ENCODE measurements at places on chromosomes 1 and 21.

DNA sequence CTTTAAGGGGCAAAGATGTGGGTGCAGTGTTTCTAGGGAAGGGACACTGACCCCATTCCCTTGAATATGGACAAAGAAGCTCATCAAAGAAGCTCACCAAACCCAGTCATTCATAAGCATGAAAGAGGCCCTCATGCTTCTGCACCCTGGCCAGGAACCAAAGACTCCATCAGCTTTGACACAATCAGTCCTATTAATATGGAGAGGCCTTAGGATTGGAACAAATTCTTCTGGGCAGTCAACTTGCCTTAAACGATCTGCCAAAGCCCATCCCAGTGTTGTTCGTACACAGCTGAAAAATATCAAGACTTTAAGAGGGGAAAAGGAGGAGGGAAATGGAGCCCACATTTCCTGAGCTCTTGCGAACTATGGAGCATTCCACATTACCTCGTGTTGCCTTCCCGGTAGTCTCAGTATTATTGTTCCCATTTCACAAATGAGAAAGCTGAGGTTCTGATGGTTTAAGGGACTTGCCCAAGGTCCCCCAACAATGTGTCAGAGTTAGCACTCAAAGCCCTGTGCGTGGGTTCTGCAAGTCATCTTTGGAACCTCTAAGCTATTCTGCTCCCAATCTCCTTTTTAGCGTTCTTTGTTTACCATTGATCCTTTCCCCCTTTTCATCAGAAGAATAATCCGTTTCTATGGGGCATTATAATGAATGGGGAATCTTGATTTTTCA is 161.9 kb downstream of the ZBTB18 start:
- DNase-seq, result no peak

GRCh38 chr1:110475362-110476027 is 24.5 kb downstream of the PROK1 start:
- no peak for DNase-seq

- DNase-seq, result no peak
Observed at GRCh38 chr1:228337711-228338520, 68.7 kb downstream of the TRIM11 start.

- DNase-seq, result no peak
Observed at GRCh38 chr21:44392916-44393315, 39.5 kb downstream of the TRPM2 start.

DNA sequence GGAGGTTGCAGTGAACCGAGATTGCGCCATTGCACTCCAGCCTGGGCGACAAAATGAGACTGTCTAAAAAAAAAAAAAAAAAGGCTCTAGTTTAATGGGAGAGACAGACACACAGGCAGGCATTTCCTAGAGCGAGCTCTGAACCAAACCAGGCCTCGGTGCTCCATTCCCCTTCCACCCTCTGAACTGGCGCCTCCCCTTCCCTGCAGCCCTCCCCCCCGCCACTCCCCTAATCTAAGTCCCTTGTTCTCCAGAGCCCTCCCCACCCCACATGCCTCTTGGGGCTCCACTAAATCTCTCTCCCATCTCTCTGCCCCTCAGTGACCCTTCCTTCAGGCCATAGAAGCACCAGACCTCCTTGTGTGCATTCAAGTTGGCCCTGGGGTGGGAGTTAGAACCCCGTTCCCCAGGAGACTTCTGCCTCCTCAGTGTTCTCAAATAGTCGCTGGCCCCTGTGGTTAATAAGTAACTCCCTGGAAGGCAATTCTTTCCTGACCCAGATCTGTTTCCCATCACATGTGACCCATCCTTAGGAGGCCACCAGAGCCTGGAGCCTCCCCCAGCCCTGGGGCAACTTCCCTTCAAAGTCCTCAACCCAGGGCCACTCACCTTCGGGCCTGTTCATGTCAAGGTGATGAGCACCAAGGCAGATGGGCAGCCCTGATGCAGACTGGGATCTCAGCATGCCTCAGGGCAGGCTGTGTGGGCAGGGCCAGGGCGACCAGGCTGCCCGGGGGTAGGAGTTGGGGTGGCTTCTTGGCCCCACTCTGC is 42.6 kb upstream of the EPB41 start:
- no peak for DNase-seq

DNA sequence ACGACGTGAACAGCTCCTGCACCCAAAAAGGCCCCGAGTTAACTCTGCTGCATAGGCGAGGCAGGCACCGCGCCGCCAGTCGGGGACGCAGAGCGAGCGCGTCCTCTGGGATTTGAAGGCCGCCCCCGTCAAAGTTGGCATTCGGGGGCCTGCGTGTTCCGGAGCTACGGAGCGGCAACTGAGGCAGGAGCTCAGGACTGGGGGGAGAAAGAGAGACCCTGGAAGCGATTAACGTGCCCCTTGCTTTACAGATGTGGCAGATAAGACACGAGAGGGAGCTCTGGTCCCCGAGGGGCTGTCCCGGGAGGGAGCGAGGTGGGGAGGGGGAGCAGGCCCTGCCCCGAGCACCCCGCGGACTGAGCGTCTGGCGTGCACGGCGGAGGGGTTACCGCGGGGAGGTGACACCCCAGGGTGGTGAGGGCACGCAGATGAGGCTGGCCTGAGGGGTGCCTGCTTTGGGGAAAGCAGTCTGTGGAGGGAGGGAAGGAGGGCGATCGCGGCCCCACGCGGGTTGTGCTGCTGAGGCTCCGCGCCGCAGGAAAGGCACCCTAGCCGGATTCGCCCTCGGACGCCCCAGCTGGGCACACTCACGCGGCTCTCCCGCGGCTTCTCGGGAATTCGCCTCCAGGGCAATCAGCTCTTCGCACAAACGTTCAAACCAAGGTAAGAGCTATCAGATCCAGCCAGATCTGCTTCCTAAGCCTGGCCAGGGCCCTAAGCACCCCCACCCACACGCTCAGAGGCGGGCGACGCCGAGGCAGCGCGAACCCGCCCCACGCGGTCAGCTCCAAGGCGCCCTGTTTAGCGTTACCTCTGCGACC is 26.5 kb downstream of the ACTA1 start:
- DNase-seq, result no peak

GRCh38 chr21:36073181-36073580 is 3.4 kb downstream of the CBR1 start:
- DNase-seq, result no peak

GRCh38 chr1:175555266-175555665 is 188.1 kb downstream of the TNR start:
- no peak for DNase-seq

DNA sequence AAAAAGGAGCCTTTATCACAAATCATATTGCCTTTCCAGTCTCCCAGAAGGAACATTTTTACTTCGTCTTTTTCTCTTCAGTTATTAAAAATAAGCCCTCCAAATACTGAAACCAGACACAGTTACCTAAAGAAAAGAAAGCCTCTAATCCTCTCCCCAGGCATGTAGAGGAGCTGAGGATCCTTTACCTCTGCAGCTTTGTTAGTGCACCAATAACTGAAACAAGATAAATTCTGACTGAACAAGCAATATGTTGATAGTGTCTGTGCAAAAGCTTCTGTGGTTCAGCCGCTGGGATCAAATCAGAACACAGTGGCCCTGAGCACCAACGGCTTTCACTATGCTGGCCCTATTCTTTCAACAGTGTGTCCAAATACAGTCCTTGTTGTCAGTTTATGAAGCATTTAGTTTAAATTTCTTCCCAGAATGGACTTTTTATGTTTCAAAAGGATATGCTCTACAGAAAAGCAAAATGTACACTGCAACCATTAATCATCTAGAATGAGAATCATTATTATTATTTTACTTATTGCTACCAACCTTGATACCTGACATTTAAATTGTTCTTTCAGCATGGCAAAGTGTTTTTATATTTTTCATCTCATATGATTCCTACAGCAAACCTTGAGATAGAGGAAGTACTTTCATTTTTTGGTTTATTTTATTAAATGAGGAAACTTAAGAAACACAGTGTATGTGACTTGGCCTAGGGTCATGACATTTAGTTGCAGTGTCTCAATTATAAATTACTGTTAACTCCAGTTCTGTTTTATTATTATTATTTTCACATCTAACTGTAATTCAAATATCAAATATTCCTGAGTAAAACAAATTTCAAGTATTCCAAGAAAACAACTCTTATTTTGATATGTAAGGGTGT is 217.9 kb downstream of the NEGR1 start:
- DNase-seq, result no peak

GRCh38 chr1:86258101-86258500 is 101.5 kb upstream of the COL24A1 start:
- DNase-seq, result no peak

DNA sequence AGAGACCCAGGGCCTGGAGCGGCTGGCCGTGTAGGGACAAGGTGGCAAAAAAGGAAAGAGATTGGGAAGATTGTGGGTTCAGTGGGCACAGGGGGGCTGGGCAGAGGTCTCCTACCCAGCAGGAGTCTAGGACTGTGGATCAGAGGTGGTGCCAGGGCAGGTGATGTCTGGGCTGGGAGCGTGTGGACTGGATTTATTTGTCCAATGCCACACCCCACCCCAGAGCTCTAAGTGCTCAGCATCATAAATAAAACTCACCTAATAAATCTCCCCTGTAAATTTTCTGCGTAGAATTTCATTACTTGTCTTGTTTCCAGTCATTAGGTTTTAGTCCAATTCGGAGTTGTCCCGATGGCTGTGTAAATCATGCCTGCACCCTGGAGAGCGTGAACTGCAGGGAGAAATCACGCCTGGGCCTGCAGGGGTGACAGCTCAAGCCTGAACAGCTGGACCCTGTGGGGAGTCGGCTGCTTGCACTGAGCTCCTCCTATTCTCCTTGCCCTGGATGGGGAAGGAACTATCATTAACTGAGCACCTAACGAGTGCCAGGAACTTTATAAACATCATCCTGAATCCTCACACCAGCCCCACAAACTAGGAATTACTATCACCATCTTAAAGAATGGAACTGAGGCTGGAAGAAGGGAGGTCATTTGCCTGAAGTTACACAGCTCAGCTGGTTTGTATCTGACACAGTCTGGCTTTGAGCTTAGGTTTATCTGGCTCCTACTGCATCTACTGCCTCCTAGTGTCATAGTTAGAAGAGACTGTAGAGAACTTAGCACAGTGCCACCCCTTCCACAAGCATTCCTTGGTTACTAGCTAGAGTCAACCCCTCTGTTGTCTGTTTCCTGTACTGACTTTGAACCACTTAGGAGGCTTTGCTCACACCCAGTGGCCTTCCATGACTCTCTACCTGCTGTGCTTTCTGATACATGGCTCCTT is 25.0 kb upstream of the POU3F1 start:
- DNase-seq, result no peak

DNA sequence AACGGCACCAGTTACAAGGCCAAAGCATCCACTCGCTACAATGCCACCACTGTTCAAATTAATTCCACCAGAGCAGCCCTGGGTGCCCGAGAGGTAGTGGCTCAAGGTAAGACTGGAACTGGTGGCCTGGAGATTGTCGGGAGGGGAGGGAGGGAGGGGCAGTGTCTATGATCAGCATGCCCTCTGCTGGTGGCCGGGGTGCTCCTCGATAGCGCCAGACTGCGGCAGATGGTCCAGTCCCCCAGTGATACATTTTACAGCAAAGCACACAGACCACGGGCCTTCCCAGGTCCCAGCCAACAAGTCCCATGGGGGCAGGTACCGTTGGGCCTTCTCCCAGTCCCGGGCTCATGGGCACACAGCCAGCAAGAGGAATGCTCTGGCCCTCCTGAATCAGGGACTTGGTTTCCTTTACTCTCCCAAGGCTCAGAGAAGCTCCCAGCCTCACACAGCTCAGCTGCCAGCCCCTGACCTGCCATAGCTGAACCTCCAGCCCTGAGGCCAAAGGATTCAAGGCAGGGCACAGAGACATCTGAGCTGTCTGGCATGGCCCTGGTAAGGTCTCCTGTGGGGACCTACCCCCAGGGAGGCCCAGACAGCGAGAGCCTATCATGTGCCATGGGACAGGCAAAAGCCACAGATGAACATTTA is 15.3 kb downstream of the ACOT7 start:
- DNase-seq, result no peak

GRCh38 chr21:14306126-14306907 is 76.6 kb downstream of the HSPA13 start:
- DNase-seq, result no peak

DNA sequence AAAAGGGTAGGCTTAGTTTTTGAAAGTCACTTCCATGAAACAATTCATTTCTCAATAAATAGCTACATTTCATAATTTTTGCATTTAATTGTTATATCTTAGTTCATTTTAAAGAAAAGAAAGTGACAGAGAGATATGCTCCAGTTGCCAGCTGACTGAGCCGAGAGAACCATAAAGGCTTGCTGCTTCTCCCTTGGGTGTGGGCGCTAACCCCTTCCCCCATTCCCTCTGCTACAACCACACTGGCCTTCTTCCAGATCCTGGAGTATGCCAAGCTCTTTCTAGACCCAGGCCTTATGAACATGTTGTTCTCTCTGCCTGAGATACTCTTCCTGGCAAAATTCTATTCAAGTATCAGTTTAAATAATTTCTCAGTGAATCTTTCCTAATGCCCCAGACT is 12.3 kb downstream of the SORT1 start:
- no peak for DNase-seq
